ENCODE measurements at places on chromosomes 5 and 9.

- DNase-seq: no peak
Observed at GRCh38 chr5:14595189-14595588, 13.6 kb downstream of the OTULINL start.

GRCh38 chr9:126834672-126835071, 25.8 kb upstream of the ZBTB34 start:
- no peak for DNase-seq

GRCh38 chr5:38921174-38921573, 75.4 kb downstream of the OSMR start:
- no peak for DNase-seq

DNA sequence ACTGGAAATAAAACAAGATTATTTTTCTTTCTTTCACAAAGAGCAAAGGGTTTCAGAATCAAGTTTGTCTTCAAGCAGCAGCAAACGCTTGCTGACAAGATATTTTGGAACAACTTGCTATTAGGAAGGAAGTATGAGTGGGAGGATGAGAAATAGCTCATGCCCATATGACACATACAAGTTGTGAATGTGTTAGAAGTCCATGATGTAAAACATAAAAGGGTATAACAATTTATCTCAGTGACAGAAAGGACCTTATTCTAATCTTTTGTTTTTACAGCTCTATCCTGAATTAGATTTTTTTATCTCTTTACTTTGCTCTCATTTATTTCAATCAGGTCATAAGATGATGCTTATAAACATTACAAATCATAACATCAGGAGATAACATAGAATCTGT, 516.6 kb upstream of the MEF2C start:
- DNase-seq: no peak

- no peak for DNase-seq
Observed at GRCh38 chr9:118529624-118530214, 825.5 kb downstream of the TLR4 start.

GRCh38 chr5:72559866-72560766, 52.9 kb upstream of the ZNF366 start:
- DNase-seq: no peak
